Non-pigmented ciliary epithelial cell (primary cell): ENCODE measurements at places on chromosomes 11 and 22.

DNA sequence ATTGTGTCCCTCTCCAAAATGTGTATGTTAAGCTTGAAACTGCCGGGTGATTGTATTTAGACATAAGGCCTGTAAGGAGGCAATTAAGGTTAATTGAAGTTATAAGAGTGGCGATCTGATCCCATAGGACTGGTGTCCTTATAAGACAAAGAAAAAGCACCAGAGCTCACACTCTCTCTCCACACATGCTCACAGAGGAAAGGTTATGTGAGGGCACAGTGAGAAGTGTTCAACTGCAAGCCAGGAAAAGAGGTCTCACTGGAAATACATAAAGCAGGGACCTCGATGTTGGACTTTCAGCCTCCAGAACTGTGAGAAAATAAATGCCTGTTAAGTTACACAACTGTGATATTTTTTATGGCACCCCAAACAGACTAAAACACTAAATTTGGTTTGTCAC, 1233.8 kb upstream of the CNTN5 start:
- no peak for DNase-seq

- DNase-seq: no peak
These were observed 20.8 kb downstream of the IL10RA start for GRCh38 chr11:118007040-118007439.

DNA sequence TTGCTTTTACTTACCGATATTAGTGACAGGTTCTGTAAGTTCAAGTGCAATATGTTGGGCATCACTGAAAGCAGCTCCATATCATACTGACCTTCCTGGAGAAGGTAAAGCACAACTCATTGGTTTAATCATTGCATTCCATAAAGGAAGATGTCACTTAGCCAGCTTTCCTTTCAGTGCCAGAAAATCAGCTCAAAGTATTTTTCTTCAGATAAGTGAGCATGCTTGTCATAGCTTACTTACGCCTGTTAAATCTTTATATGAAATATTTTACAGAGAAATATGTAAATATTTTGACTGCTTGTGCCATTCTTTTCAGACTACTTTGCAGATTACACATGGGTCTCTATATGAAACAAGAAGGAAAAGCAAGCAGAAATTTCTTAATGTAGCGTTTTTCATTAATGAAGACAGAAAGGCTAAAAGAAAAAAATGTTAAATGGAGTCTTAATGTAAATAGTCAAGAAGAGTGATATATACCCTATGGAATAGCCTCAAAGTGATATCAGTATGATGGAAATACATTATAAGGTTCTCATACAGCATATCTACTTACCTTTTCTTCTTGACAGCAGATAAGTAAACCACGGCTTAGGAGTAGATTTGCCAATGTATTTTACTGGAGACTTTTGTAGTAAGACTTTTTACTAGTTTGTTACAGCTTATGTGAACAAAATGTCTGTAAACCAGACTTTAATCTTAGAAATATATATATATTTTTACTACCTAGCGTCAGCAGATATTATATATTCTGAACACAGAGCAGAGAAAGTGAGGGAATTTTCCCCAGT, 649.7 kb downstream of the METTL15 start:
- peak; percentile 92 for DNase-seq

- no peak for DNase-seq
These were observed 33.9 kb upstream of the PANX2 start for GRCh38 chr22:50136581-50137015.

- DNase-seq: no peak
These were observed 360.8 kb upstream of the PITPNB start for GRCh38 chr22:28279888-28280287.

- DNase-seq: no peak
These were observed 95.1 kb downstream of the CCDC81 start for GRCh38 chr11:86469491-86470388.

GRCh38 chr11:74091549-74091948, 79.3 kb downstream of the C2CD3 start:
- no peak for DNase-seq

DNA sequence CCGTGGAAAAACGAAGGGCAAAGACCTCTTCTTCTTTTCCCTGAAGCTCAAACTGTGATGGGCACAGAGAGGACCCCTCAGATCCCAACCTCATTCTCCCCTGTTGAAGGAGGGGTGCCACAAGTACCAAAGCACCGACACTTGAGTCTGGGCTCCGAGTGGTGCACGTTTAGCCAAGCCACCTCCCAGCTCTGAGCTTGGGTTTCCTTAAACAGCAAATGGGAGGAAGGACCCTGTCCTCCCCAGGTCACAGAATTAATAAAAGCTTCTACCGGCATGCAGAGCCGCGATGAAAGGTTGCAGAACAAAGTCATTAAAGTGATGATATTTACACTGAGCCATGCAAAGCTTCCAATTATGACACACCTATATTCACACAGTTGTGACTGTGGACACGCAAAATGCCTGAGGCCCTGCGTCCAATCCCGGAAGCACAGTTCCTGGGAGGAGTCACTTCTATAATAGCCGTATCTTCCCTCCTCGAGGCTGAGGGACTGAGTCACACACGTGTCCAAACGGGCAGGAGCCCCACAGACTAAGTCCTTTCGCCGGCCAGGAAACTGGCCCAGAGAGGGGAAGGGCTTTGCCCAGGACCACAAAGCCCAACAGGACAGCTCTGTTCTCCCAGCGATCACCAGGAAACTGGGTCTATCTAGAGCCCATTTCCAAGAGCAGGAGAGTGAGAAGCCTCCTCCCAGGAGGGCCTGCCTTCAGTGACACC, 922 bp upstream of the CSNK1E start:
- peak; percentile 70 for DNase-seq

GRCh38 chr11:132604431-132604830, 927.9 kb downstream of the OPCML start:
- DNase-seq: no peak

GRCh38 chr22:19843857-19844376, 10.8 kb downstream of the GNB1L start:
- no peak for DNase-seq

- DNase-seq: no peak
These were observed 420.2 kb downstream of the NTM start for GRCh38 chr11:131790586-131790985.

DNA sequence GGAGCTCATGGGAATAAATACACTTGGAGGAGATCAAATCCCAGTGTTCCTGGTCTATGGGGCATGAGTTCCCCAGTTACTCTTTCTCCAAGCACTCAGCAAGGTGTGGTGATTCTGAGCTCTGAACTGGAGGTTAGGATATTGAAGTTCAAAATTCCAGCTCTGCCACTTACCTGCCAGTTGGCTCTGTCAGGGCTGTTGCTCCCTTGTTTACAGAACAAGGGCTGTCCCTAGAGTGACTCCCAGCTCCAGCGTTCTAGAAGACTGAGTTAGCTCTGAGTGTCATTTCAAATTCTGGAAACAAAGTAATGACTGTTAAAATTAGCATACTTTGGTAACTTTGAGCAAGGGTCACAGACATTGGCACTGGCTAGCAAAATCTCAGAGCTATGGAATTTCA, 69.7 kb upstream of the ZBED5 start:
- DNase-seq: no peak

- no peak for DNase-seq
These were observed 573.6 kb downstream of the BUD13 start for GRCh38 chr11:116199182-116199581.

- no peak for DNase-seq
These were observed 82.4 kb upstream of the RTL6 start for GRCh38 chr22:44580176-44581095.

- no peak for DNase-seq
These were observed 179.1 kb upstream of the E2F8 start for GRCh38 chr11:19419808-19420207.

DNA sequence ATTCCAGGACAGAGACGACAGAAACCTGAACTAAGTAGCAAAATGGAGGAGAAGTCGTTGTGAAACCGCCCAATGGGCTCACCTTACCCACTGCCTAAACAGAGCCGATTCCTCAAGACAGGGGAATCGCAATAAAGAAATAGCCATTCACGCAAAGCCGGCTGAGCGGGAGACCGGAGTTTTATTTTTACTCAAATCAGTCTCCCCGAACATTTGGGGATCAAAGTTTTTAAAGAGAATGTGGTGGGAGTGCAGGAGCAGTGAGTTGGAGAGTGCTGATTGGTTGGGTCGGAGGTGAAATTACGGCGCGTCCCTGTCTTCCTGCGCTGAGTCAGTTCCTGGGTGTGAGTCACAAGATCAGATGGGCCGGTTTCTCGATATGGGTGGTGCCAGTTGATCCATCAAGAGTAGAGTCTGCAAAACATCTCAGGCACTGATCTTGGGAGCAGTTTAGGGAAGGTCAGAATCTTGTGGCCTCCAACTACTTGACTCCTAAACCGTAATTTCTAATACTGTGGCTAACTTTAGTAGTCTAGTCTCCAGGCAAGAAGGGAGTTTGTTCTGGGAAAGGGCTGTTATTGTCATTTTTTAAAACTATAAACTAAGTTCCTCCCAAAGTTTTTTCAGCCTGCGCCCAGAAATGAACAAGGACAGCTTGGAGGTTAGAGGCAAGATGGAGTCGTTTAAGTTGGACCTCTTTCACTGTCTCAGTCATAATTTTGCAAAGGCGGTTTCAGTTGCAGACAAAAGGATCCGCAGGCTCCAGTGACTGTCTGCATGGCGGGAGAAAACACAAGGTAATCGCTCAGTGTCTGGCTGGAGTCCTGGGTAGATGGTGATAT, 34.1 kb downstream of the OR4D9 start:
- DNase-seq: peak; percentile 63

- no peak for DNase-seq
These were observed 6.5 kb upstream of the MIAT start for GRCh38 chr22:26650722-26651421.

DNA sequence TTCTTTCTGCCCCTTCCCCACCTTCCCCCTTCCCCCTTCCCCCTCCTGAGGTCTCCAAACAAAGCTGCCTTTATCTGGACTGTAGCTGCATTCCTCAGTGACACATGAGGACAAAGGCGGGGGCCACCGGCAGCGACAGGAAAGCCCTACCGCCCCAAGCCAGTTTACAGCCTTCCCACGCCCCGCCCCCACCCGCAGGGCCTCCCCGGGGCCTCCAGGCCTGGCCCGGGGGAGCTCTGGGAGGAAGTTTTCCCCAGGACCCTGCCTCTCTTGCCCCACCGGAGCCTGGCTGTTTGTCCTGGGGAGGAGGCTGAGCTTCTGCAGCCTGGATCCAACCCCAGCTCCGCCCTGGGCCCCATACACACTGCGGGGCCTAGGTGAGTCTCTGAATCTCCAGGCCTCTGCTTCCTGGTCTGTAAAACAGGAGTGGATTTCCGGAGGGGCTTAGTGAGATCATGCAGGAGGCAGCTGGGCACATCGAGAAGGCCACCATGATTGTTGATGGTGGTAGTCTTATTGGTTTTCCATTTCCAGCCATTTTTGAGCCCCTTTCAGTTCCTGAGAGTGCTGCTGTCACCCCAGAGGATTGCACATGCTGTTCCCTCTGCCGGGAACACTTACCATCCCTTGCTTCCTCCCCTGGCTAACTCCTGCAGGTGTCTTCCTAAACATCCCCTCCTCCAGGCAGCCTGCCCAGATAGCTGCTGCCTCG, 130.7 kb downstream of the MN1 start:
- DNase-seq: no peak

DNA sequence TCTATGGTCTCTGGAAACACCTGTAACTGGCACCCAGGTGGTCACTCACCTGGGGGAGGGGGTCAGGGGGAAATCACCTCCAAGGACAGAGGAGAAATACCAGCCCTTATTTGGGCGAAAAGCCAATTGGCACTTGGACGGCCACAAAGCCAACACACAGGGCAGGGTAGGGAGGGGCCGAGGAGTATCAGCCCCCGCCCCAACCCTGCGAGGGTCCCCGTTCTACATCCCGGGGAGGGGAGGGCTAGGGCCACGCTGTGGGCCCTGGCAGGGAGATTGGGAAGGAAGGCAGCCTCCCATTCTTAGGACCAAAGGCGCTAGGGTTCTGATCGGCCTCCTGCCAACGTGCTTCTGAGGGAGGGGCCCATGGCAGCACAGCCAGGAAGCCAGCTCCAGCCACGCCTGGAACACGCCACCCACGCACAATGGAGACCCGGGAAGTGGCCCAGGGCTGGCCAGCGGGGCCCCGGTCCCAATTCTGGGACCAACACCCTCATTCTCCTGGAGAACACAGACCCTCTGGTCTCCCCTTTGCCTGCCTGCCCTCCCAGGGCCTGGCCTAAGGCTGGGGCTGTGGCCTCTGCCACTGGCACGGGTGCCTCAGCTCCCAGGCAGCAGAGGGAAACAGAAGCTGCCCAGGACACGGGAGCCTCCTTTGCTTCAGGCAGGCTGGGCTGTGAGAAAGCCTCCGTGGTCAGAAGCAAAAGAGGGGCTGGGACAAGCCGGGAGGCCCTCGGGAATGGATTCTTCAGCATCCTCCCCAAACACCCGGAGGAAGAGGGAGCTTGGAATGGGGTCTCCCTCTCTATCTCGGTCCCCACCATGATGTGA, 7.4 kb downstream of the CBX6 start:
- no peak for DNase-seq
